ENCODE measurements at places on chromosomes 1 and 21.

DNA sequence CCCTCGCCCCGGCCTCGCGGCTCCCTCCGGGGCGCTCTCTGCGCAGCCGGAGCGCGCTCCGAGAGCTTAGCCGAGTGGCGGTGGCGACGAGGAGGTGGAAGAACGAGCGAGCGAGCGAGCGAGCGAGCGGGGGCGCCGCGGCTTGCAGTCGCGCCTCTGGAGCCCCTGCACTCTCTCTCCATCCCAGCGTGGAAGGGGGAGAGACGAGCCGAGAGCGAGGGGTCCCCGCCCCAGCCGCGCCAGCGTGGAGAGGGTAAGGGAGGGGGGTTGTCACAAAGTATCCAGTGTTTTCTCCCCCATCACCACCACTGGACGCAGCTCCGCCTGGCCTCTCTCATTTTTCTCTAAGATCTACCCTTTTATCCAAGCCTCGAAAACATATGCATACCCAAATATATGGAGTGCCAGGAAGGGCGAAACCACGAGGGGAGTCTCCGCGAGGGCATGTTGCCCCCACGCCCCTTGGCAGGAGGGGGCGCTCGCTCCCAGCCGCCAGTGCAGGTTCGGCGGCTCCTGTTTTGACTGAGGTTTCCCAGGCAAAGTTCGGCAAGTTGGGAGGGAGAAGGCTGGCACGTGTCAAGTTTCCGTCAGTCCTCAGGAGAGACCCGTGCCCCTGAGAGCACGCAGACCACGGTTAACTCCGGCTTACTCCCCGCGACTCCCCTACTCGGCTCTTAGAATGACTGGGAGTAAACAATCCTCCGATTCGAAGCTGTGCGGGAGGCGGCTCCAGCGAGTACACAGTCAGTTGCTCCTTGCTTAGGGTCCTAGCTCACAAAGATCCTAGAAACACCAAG lies 569 bp upstream of the DAB1 start:
- no peak for DNase-seq

DNA sequence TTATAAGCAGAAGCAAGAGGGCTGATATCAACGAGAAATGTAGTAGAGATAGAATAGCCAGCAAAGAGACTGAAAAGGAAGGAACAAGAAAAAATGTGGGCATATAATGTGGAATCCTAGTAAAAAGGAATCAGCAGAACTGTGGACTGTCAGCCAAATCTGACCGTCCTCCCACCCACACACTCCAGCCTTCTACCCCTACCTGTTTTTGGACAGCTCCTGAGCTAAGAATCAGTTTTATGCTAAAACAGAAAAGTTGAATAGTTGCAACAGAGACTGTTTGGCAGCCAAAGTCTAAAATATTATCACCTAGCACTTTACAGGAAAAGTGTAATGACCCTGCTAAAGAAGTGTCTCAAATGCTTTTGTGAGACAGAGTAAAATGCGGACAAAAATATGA lies 533.3 kb upstream of the CXADR start:
- no peak for DNase-seq

DNA sequence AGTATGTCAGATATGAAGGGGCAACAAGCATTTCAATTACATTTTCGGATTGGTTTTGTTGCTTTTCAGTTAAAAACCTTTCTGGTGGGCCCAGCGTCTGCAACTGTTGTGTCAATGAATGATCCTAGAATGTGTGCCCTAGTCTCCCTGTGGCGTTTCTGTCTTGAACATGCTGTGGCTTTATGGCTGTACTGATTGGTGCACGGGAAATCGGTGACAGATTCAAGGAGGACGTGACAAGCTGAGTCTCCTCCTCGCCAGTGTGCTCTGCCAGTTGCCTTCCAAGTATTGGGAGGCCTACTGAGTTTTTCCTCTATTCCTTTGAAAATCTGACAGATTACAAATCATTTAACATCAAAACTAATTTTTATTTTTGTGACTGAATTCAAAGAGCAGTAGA lies 127.6 kb downstream of the ZP4 start:
- DNase-seq = no peak

DNA sequence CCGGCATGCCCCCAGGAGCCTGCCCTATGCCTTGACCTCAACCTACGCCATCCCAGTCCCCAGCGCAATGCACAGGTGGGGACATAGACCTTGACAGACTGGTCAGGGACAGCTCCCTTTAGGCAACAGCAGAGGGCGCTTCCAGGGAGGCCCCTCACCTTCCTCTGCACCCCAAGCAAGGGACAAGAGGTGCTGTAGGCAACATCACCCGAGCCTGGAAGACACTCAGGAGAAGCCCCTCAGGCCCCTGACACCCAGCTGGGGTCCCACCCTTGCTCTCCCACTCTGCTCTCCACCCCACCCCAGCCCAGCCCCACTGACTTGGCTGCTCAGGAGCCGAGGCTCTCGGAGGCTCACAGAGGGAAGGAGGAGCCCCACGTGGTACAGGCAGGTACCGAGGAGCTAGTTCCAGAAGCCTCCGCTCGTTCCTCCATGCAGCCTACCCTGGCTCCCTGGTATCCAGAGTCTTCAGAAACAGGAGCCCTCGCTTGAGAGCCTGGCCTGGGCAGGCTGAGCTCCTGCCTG lies 2.4 kb upstream of the WNT3A start:
- DNase-seq = no peak

DNA sequence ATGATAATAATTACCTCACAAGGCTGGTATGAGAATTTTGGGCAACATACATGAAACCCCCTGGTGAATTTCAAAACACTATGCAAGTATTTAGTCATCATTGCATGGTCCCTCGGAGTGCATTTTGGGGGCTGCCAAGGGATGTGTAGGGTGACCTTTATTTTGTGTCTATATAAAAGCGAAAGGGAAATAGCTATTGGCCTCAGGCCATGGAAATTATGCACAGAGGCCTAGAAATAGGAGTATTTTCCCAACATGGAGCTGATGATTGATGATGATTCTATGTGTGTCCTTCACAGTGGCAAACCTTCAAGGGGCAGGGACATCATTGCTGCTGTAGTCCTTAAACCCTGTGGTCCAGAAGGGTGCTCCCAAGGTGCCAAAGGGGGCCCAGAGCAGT lies 265.5 kb downstream of the ST6GALNAC3 start:
- DNase-seq = no peak

DNA sequence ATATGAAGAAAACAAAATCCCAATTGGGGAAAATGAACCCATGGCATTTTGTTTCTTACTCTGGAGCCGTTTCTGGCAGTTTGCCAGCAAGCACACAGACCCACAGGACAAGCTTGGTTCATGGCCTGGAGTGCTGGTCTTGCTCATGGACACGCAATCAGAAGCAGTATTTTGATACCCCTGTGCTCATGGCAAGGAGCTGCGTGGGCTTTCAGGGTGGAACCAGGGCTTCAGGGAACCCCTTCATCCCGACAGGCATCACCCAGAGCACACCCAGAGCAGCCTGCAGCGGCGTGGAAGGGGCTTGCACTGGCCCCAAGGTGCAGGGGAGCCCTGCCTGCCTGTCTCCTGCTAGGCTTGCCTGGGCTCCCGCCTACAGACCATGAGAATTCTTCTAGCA lies 45.4 kb upstream of the PCBP3 start:
- no peak for DNase-seq

GRCh38 chr1:89360716-89361115 lies 3.1 kb upstream of the GBP6 start:
- DNase-seq = no peak

DNA sequence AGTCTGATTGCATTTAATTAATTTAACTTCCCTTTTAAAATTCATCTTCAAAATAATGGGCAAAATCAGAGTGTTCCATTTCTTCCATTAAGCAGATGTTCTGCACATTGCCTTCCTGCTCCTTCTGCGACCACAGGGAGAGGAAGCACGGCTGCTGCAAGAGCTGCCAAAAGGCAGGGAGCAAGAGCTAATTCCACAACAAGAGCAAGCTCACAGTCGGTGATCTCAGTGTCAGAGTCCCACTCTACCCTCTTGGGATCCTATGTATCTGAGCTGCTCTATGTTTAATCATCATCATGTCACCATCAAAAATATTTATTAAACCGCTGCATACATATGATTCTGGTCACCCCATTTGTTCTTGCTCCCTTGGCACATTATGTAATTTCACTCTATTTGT lies 255.3 kb upstream of the CAMK1G start:
- DNase-seq = no peak

DNA sequence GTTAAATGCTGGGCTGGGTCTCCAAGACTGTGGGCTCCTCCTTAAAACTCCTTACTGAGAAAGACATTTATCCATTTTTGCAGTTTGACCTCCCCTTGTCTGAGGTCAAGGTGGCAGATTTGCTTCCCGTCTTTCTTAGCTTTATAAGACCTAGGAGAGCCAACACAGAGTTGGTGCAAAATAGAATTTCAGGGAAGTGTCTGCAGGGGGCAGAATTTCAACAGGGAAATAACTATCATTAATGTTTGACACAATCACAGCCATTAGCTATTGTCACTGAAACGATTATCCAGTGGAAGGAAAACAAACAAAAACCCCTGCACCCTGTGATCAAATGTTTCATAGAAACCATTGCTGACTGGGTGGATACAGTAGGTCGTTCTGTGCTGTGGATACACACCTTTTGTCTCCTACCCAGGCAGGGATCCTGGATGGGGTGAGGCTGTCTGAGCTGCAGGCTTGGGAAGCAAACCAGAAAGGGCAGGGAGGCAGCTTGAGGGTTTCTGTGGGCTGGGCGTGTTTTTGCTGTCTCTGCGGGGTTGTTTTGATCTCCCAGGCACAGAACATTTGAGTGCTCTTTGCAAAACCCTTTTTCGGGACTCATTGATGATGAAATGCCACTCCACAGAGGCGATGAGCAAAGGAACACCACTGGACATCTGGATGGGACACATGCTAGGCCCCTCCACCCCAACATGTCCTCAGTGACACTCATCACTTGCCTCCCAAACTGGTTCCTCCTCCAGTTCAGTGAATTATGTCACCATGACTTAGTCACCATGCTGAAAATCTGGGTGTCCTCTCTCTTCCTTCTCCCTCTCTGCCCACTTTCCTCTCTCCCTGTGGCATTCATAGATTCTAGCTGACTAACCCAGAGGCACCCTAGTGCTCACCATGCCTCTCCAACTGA lies 94.2 kb upstream of the SERBP1 start:
- no peak for DNase-seq

DNA sequence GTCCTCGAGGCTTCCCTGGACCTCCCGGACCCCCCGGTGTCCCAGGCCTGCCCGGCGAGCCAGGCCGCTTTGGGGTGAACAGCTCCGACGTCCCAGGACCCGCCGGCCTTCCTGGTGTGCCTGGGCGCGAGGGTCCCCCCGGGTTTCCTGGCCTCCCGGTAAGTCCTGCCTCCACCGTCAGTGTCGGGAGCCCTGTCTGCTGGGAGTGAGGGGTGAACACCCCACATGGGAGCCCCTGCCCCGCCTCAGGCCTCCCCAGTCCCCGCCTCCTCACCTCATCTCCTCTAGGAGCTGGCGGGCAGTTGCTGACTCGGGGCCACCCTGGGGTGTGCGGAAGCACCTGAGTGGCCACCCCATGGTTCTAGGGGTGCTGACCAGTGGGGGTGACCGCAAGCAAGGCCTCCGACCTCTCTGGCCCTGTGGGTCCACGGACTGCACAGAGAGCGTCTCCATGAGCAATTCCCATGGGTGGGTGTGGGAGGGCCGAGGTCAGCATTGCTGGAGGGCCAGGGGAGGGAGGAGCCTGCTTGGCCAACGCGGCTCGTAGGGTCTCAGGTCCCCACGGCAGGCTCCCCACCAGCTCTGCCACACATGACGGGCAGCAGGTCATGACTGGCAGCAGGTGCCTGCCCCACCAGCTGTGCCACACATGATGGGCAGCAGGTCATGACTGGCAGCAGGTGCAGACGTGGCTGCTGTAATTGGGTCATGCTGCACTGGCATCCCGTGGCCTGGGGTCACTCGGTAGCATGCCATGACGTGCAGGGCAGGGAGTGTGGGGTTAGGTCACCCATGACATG lies 61.3 kb downstream of the SLC19A1 start:
- no peak for DNase-seq

DNA sequence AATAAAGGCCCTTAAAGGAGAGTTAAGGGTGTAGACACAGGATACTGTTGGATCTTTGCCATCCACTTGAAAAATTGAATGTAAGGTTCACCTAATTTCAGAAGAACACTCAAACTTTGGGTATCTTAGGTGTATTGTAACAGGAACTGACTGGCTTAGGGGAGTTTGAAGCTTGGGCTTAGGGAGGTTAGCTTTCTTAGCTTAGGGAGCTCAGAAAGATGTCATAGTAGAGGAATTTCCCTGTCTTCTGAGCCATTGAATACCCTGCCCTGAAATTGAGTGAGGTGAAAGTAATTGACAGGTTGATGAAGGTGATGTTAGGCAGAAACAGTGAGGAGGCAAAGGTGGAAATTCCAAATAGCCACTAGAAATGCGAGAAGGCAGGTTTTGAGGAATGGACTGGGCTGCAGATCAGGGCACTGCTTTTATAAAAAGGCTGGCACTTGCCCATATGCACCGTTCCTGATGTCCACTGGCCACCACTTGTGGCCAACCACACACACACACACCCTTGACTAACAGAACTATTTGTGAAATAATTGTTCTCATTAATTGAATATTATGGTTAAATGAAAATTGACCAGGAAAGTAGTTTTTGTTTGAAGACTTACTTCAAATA lies 16.5 kb downstream of the BACH1 start:
- DNase-seq = no peak

DNA sequence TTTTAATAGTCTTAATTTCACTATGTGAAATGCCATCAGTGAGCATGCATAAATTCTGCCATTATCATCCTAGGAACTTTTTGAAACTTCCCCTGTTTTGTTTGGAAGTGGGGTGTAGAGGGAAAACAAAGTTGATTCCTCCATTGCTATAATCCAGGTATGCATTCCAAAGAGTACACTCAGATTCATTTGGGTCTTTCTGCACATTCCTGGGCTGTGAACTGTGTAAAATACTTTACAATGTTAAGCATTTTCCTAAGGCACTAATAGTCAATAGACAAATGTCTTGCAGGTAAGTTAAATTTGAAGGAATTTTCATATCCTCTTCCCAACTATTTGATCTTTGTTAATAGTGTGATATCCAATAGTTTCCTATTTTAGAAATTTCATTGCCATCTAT lies 36.2 kb downstream of the SGIP1 start:
- no peak for DNase-seq

DNA sequence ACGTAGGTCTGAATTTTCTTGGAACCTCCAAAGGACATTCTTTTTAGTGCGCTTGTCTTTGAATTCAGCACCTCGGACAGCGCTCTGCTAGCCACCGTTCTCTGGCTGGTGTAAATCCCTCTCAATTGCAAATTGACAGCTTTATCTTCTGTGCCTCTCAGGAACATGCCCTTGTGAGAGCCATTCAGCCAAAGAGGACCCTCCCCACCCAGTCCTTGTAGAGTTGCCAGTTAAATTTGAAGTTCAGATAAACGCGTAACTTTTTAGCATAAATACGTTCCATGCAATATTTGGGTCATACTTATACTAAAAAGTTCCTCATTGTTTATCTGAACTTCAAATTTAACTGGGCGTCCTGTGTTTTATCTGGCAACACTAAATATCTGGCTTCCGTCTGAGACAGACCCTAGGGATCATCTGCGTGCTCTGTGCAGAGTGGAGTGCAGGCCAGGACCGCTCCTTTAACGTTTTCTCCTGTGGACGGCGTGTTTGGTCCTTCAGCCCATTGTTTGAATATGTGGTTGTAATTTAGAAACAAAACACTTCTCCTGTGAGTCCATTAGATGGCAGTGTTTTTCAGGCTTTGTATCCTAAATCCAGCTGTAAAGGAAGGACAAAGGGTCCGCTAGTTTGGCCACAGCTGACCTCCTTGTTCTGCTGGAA lies 7.0 kb downstream of the KCNAB2 start:
- DNase-seq = no peak
